ENCODE measurements at places on chromosomes 11 and 22. TPM values are rescaled to one million over a fixed set of nuclear protein-coding genes. Genes with fewer than 3 reads are reported as not detected.

GRCh38 chr11:19597206-19597605, 115.4 kb upstream of the NAV2 start:
- H3K36me3 ChIP-seq, result no peaks in the 10 kb centered on the region
- no peaks in the 10 kb centered on the region for H3K27me3 ChIP-seq
- peak; percentile 85 for DNase-seq
- H3K4me1 ChIP-seq, result peaks cover 31% of the 10 kb centered on the region

DNA sequence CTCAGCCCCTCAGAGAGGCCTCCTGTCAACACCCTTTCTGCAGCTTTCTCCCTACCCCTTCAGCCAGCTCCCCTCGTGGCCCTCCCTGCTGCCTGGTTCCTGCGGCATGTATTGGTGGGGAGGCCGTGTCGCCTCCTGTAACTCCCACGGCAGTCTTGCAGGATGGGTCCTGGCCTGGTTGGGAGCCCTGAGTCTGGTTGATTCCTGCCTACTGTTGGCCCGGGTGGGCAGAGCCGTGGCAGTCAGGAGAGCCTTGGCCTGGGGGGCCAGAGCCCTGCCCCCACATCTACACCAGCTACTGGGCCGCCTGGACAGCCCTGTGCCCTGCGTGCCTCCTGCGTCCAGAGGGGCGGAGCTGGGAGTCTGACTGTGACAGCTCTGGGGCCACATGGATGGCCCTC, 30.3 kb upstream of the GRAMD4 start:
- H3K36me3 ChIP-seq, result peaks cover 1% of the 10 kb centered on the region
- no peaks in the 10 kb centered on the region for H3K27me3 ChIP-seq
- H3K4me3 ChIP-seq, result no peak overlapping the region
- no peak for DNase-seq
- H3K4me1 ChIP-seq, result peaks cover 5% of the 10 kb centered on the region

MRGPRG gene
- total RNA-seq, result not detected

DNA sequence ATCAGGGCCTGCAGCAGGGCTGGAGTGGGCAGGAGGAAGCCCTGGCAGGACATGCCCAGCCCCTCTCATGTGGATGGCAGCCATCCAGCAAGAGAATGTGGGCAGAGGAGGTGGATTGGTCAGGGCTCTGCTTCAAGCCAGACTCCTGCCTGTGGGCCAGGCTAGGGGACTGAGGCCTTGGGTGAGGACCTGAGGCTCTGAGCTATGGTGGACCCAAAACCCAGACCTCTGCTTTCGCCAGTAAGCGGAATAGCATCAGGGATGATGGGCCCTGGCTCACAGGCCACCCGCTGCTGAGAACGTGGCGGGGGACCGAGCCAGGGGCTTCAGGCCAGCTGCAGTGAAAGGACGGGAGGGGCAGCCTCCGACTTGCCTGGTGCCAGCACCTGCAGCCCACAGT, 57.4 kb downstream of the LINC01488 start:
- H3K4me1 ChIP-seq, result peaks cover 7% of the 10 kb centered on the region
- no peaks in the 10 kb centered on the region for H3K36me3 ChIP-seq
- H3K4me3 ChIP-seq, result no peak overlapping the region
- peaks cover 2% of the 10 kb centered on the region for H3K27me3 ChIP-seq

DNA sequence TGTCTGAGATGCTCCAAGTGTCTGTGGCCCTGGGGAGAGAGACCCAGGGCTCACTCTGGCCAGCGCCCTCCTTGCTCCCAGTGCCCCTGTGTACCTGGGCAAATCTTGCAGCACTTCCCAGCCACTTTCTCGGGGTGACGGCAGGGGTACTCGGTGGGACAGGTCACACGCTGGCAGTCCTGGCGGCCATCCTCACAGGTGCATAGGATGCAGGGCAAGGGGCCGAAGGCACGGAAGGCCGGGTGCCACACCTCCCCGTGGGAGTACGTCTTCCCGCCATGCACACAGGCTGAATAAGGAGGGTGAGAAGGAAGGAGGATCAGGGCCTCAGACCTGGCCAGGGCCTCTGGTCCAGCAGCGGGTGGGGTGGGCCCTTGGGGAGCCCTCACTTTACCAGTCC, 28.0 kb downstream of the CHRDL2 start:
- no peak for DNase-seq
- H3K27ac ChIP-seq, result no peak overlapping the region
- H3K4me3 ChIP-seq, result no peak overlapping the region
- H3K27me3 ChIP-seq, result no peaks in the 10 kb centered on the region
- H3K4me1 ChIP-seq, result 0 out of 2 replicates have a peak, but pooled peaks cover 2% of the 10 kb centered on the region

DNA sequence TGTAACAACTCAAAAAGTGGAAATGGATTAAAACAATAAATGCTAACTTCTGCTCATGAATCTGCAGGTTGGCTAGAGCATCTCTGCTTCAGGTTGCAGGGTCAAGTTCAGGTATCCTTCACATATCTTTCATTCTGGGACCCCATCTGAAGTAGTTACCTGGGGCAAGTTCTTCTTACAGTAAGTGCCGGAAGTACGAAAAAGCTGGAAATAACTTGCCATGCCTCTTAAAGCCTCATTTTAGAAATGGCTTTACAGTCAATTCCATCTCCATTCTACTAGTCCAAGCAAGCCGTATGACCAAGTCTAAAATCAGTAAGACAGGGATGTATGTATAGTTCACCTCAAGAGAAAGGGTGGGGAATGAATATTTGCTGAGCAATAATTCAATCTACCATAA, 93.7 kb downstream of the FCHSD2 start:
- no peaks in the 10 kb centered on the region for H3K27me3 ChIP-seq
- H3K36me3 ChIP-seq, result no peaks in the 10 kb centered on the region
- no peak for DNase-seq
- H3K27ac ChIP-seq, result no peak overlapping the region
- peaks cover 2% of the 10 kb centered on the region for H3K4me1 ChIP-seq

DNA sequence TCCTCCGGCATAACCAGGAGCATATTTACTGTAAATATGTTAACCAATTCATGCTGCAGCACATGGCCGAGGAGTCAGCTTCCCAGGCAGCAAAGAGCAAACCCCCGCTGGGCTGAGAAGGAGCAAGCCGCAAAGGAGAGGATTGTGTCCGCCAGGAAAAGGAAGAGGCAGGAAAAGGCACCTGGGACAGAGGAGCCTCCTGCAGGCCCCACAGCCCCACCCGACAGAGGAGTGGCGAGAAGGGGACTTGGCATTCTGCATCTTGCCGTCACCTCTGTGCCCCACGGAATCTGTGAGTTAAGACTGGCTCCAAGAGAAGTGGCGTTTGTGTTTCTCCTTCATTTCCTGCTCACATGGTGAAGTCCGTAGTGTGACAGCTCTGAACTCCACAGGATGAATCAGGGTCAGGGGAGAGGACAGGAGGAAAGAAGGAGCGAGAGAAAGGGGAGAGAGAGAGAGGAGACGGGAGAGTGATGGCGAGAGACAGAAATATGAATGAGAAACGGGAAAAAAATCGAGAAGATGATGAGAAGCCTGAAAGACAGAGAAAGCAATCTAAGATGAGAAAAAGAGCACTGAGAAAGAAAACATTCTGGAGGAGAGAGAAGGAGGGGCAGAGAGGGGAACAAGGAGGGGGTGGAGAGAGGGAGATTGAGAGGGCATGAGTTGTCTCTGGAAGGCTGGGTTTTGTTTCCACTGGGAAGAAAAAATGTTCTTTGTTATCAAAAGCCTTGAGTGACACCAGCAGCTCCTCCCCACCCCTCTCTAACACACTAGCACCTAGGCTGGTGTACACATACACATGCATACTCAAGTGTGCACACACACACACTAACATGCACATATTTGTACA, 489.6 kb downstream of the MN1 start:
- no peaks in the 10 kb centered on the region for H3K36me3 ChIP-seq
- no peak overlapping the region for H3K4me3 ChIP-seq
- H3K27me3 ChIP-seq, result peaks cover 29% of the 10 kb centered on the region
- no peak overlapping the region for H3K27ac ChIP-seq

DNA sequence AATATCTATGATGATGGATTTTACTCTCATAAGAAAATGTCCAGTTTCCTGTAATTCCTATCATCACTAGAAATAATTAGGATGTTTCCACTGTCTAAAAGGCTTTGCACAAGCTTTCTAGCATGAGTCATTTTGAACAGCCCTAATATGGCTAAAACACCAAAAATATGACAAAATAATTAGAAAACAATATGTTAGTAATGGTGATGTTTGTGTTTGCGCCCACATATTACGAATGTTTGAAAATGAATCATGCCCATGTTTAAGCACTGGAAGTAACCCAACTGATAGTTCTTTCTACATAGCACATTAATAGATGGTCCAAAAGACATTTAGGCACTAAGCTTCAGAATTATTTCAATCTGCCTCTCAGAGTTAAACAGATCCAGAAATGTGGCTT, 96.0 kb downstream of the TRPC6 start:
- peaks cover 6% of the 10 kb centered on the region for H3K4me1 ChIP-seq
- peaks cover 3% of the 10 kb centered on the region for H3K36me3 ChIP-seq

OR4A16 gene
- total RNA-seq, result not detected

AGBL2 gene
- total RNA-seq, result 0.56 TPM
